ENCODE measurements at places on chromosomes 2 and 18.
A peak's percentile ranks its signal among the peaks of the same experiment; 100 is the strongest.

DNA sequence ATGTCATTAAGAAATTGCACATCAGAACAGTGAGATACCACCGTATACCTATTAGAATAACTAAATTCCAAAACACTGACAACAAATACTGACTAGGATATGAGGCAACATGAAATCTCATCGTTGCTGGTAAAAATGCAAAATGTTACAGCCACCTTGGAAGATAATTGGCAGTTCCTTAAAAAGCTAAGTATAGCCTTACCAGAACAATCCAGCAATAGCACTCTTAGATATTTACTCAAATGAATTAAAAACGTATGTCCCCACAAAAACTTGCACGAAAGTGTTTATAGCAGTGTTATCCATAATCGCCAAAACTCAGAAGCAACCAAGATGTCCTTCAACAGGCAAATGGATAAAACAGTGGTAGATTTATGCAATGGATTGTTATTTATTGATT, 241.7 kb downstream of the EPHA4 start:
- no peak for DNase-seq

GRCh38 chr2:72991980-72992733, 74.8 kb downstream of the EMX1 start:
- no peak for DNase-seq

GRCh38 chr2:152962446-152962845, 244.0 kb downstream of the ARL6IP6 start:
- no peak for DNase-seq

GRCh38 chr2:100135415-100135814, 7.0 kb downstream of the AFF3 start:
- no peak for DNase-seq

DNA sequence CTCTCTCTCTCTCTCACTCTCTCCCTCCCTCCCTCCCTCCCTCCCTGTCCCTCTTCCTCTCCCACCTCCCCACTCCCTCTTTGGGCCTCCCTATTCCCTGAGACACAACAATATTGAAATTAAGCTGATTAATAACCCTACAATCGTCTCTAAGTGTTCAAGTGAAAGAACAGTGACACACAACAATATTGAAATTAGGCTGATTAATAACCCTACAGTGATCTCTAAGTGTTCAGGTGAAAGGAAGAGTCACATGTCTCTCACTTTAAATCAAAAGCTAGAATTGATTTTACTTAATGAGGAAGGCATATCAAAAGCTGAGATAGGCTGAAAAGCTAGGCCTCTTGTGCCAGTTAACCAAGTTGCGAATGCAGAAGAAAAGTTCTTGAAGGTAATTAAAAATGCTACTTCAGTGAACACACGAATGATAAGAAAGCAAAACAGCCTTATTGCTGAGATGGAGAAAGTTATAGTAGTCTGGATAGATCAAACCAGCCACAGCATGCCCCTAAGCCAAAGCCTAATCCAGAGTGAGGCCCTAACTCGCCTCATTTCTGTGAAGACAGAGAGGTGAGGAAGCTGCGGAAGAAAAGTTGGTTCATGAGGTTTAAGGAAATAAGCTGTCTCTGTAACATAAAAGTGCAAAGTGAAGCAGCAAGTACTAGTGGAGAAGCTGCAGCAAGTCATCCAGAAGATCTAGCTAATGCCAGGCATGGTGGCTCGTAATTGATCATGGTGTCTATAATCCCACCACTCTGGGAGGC, 21.3 kb downstream of the MALT1 start:
- no peak for DNase-seq

GRCh38 chr2:212730994-212731393, 192.4 kb upstream of the ERBB4 start:
- DNase-seq: no peak

DNA sequence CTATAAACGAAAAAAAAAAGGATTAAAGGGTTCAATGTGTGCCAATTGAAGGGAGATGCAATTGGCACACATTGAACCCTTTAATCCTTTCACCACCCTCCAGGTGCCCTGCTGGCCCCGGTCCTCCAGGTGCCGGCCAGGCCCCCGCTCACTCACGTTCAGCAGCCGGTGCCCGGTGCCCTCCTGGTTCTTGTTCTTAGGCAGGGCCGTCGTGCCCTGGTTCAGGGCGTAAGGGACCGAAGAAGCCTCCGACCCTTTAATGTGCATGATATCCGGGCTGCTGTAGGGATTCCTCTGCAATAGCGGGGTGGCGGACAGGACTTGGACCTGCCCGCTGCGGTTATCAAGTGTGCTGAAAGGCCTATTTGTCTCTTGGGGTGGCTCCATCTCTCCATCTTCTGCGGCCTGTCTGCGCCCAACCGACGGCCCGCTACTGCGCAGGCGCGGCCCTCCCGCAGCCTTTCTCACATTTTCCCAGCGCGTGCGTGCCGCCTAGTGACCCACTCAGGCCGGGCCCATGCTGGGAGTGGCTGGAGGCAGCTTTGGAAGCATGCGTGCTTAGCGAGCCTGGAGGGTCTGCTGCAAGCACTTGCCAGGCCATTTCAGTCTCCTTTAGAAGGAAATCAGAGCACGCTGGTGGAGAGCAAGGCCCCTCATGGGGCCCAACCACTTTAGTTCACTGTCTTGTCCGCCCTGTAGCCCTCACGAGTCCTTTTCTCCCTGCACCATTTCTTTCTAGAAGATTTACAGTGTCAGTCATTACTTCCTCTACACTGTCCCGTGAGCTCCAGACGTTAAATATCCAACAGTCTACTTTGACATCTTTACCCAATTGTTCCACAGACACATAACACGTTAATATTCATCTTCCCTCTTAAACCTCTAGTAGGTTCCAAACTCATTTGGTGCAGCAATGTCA, 24.3 kb downstream of the TMEM237 start:
- DNase-seq: peak; percentile 38

DNA sequence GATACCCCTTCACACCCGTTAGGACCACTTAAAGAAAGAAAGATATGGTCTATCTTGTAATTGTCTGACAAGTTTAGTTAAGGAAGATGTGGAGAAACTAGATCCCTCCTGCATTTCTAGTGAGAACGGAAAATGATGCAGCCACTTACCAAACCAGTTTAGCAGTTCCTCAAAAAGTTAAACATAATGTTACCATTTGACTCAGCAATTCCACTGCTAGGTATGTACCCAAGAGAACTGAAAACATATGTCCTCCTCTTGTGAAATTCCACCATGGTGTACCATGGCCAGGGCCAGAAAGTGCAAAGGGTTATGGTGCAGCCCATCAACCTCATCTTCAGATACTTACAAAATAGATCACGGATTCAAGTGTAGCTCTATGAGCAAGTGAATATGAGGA, 79.0 kb upstream of the ID2 start:
- no peak for DNase-seq

DNA sequence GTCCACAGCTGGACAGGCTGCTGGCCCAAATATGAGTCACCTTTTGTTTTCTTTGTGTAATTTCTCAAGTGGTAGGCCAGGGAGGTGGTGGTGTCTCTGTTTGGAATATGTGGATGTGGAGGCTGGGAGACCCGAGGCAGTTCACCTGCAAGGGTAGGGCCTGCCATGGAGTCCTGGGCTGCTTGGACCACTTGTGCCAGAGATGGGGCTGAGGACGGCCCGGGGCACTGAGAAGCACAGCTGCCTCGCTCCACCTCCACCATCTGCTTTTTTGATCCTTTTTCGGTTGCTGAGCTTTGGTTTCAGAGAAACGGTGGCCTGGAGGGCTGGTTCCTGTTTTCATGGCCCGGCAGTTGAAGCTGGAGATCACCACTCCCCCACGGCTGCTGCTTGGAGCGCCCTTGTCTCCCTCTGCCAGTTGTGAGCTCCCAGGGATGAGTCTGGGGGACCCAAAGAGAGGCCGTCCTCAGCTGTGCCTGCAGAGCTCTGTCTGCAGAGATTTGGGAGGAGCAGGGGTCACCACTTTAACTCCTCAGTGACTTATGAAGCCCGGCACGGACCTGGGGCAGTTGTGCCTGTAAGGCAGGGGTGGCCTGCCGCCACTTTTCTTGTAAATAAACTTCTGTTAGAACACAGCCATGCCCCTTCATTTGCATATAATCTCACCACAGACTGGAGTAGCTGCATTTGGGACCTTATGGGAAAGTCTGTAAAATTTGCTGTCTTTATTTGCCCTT, 67.6 kb upstream of the MCFD2 start:
- no peak for DNase-seq

- no peak for DNase-seq
Measured at GRCh38 chr18:44719519-44720060, 38.9 kb downstream of the SETBP1 start.

- no peak for DNase-seq
Measured at GRCh38 chr2:64120928-64121327, 23.3 kb downstream of the PELI1 start.

- DNase-seq: peak; percentile 35
Measured at GRCh38 chr2:190835303-190835930, 45.2 kb upstream of the GLS start.

GRCh38 chr2:25822190-25823117, 55.8 kb downstream of the ASXL2 start:
- DNase-seq: peak; percentile 25

GRCh38 chr2:45950606-45951005, 299.1 kb downstream of the PRKCE start:
- no peak for DNase-seq

DNA sequence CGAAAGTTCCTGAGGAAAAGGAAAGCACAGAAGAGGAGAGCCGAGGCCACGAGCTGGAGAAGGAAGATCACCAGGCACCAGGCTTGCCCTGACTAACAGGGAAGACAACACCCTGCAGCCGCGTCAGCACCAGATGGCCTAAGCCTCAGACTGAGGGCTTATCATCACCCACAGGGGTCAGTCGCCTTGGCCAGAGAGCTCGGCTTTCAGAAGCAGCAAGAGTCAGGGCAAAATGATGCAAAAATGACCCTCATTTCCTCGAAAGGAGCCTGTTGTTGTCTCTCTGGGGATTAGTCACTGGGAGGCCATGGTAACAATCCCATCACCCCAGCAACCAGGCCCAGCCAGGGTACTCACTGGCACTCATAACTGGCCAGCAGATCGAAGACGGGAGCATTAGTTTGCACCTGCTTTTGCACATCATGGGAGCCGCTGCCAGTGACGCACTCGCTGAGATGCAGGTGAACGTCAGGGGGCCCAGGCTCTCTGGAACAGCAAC, 42.7 kb upstream of the ZFP36L2 start:
- DNase-seq: peak; percentile 62

GRCh38 chr2:60440079-60440766, 113.2 kb downstream of the BCL11A start:
- DNase-seq: no peak

- no peak for DNase-seq
Measured at GRCh38 chr2:8437228-8437948, 244.5 kb upstream of the ID2 start.

DNA sequence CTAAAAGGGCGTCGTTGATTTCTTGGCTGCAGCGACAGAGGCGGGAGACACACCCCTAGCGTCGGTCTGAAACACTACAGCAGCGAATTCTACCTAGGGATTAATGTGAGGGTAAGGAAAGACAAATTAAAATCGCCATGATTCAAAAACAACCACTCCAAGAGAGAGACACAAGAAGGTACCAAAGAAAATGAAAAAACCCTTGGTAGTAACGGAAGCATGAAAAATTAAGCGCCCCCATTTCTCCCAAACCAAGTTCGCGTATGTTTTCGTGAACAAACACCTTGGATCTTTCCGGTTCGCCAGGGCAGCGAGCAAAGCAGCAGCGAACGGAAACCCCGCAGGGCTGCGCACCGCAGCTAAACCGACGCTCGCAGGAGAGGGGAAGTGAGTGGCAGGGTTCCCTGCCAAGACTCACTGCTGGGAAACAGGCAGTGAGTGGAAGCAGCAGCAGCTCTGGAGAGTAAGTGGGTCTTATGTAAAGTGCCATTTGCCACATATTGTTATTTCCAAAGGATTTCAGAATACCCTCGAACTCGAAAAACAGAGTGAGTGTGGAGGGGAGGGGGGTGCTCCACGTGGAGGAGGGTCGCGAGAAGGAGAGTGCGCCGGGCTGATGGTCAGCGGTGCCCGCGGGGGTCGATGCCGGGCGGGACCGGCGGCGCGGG, 1.0 kb downstream of the PPP3R1 start:
- DNase-seq: no peak

- DNase-seq: no peak
Measured at GRCh38 chr18:35841283-35841682, 131.2 kb upstream of the RMP24 start.

- no peak for DNase-seq
Measured at GRCh38 chr2:143758629-143759330, 629.6 kb downstream of the ARHGAP15 start.

DNA sequence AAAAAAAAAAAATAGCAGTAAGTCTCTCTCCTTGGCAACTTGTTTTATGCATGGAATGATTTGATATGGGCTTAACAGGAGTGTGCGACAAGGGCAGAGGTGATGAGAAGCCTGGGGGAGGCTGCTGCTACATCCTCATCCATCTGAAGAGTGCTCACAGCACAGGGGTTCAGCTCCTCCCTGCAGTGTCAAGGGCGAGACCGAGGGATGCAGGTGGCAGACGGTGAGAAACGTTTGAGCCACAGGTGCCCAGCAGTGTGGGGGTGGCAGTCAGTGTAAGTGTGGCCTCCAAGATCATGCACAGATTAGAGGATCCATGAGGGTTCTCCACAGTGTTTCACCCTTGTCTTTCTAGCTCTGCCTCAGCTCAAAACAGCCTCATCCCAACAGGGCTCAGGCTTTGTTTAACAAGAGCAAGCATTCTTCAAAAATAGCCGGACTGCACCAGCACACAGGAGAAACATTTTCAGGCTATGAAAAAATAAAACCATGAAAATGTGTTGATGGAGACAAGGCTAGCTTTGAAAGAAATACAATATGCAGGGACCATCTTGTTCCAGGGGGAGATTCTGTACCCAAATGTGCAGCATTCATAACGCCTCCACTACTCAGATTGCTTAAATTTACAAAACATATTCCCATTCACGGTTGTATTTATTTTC, 324.5 kb upstream of the MYT1L start:
- DNase-seq: no peak

- peak; percentile 60 for DNase-seq
Measured at GRCh38 chr2:73089270-73090030, 17.9 kb upstream of the SFXN5 start.

DNA sequence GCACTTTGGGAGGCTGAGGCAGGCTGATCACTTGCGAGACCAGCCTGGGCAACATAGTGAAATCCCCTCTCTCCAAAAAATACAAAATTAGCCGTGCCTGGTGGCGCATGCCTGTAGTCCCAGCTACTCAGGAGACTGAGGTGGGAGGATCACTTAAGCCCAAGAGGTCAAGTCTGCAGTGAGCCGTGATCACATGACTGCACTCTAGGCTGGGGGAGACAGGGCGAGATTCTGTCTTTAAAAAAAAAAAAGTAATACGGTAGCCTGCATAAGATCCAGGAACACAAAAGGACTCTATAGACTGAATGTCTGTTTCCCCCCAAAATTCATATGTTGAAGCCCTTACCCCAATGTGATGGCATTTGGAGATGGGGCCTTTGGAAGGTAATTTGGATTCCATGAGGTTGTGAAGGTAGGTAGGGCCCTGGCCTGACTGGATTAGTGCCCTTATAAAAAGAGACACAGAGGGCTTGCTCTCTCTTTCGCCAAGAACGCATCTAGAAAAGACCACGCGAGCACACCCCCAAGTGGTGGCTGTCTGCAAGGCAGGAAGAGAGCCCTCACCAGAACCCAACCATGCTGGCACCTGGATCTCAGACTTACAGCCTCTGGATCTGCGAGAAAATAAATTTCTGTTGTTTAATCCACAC, 17.0 kb downstream of the MBOAT2 start:
- DNase-seq: no peak

- no peak for DNase-seq
Measured at GRCh38 chr2:118971245-118972122, 29.5 kb downstream of the MARCO start.

Measured in omental fat pad (tissue), 4 donors.